ENCODE measurements at places on chromosomes 1 and 21.

DNA sequence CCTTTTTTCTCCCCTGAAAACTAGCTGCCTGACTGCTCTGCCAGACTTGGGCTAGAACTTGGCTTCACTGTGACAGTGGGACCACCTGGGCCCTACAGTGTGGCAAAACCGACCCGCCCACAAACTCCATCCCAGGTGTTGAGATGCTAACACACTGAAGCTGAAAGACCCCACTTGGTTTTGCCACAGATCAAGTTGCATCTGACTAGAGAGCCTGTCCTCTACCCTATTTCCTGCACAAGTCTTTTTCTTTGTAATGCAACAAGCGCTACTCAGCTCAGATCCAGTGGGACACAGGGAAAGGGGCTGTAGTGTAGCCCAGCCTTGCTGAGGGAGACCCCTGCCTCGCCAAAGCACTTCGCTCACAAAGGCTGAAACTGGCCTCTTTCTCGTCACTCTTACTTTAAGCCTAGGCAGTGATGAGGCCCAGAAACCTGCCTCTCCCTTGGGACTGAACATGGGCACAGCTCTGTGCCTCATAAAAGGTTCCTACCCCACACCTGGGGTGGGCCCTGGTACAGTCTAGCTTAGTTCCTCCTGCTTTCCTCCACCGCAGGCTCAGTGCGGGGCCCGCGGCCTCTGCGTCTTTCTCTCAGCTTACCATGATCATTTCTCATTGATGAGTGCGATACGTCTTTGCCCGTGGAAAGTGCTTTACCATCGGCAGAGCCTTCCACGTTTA lies 9.7 kb downstream of the ALPL start:
- DNase-seq = no peak

- DNase-seq = peak; percentile 9
Measured at GRCh38 chr1:93672069-93672468, 9.6 kb downstream of the BCAR3 start.

GRCh38 chr1:248839168-248839555 lies 1.1 kb downstream of the ZNF672 start:
- DNase-seq = peak; percentile 68

GRCh38 chr21:29359718-29360117 lies 61.0 kb downstream of the BACH1 start:
- DNase-seq = no peak

DNA sequence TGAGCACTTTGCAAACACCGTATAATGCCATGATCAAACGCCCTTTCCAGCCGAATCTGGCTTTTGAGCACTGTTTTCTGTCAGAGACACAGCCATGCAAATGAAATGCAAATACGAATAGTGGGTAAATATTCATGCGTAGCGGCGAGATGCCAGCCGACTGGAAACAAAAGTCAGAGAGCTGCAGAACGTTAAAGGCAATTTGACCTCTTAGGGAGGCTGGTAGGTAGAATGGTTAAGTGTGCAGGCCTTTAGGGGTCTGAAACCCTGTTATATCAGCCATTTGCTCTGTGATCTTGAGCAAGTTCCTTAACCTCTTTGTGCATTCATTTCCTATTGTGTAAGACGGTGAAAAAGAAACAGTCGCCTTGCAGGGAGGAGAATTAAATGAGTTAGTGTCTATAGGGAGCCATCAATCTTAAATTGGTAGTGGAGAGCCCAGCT lies 6.5 kb upstream of the SDHB start:
- no peak for DNase-seq

GRCh38 chr21:33848249-33848953 lies 67.2 kb downstream of the ATP5PO start:
- DNase-seq = peak; percentile 97

DNA sequence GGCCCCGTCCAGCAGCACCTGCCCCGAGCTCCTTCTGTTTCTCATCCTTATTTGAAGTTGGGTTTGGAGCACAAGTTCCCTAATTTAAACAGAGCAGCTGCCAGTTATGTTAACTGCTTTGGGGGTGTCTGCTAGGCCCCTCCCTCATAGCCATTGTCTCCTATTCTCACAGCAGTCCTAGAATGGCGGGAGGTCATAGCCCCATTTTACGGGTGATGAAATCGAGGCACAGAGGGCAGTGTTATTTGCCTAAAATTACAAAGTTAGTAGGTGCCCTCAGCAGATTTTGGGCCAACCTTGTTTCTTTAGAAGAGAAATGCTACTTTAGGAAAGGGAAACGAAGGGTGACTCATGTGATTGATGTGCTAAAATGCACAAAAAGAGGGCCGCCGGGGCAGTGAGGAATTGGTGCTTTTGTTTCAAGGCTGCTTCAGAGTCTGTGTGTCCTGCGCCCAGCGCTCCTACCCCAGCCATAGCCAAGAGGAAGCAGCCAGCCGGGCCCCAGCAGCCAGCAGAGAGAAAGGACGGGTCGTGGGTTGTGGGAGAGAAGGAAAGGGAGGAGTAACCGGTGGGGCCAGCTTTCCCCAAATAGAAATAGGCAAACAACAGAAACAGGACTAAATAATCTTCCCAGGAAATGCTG lies 13.0 kb downstream of the VANGL1 start:
- no peak for DNase-seq

DNA sequence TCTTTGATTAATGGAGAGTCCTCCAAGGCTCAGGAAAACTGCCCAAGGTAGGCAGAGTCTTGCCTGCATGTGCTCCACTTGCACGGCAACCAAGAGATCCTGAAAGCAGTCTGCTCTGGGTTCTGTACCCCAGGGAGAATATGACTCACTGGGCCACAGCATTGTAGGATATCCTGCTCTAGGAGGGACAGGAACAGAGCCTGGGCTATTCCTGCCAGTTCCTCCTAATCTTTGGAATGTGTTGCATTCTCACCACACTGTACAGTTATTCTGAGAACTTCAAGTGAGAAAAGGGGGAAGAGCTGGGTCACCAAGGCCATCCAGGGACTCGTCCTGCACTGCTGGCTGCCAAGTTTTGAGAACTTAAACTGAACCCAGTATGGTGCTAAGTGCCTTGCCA lies 278.5 kb downstream of the MATN1 start:
- DNase-seq = no peak

GRCh38 chr1:179706339-179706941 lies 36.7 kb upstream of the FAM163A start:
- peak; percentile 71 for DNase-seq

- peak; percentile 57 for DNase-seq
Measured at GRCh38 chr21:17370916-17371315, 141.9 kb upstream of the CXADR start.

GRCh38 chr1:38190983-38191382 lies 144.4 kb upstream of the POU3F1 start:
- peak; percentile 3 for DNase-seq

- no peak for DNase-seq
Measured at GRCh38 chr1:107807405-107807804, 157.6 kb downstream of the VAV3 start.

DNA sequence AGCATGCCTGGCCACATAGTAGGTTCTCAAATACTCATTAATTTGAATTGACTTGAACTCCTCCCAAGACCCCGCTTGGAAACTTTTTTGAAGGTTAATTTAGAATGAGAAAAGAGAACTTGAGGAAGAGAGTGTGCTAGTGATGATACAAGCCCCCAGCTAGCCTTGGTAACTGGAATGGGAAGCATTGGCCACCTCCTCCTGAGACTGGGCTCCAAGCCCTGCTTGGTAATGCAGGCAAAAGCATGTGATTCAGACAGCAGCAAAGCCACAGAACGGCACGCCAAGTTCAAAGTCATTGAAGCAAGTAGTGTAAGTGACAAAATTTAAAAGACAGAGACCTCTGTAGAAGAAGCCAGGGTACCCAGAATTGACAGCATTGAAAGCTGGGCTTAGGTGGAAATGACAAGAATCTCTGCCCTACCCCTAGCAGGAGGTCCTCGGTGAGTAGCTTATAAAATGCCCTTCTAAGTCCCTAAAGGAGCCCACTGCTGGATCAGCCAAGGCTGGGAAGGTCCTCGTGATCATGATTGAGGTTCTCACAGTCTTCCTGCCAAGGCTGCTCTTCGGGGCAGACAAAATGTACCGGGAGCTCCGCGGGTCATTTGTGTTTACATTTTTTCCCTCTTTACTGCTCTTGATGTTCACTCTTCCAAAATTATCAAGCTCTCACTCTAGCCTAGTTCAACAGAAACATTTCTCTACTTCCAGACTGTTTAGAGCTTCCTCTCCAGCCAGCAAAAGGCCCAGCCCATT lies 99.4 kb downstream of the TSEN15 start:
- no peak for DNase-seq

- DNase-seq = no peak
Measured at GRCh38 chr1:42759114-42759513, 7.7 kb downstream of the P3H1 start.

GRCh38 chr1:193525917-193526710 lies 339.7 kb upstream of the B3GALT2 start:
- DNase-seq = no peak

GRCh38 chr1:74107394-74107793 lies 90.6 kb downstream of the LRRIQ3 start:
- no peak for DNase-seq

- no peak for DNase-seq
Measured at GRCh38 chr1:67918067-67918466, 84.8 kb upstream of the GNG12 start.

DNA sequence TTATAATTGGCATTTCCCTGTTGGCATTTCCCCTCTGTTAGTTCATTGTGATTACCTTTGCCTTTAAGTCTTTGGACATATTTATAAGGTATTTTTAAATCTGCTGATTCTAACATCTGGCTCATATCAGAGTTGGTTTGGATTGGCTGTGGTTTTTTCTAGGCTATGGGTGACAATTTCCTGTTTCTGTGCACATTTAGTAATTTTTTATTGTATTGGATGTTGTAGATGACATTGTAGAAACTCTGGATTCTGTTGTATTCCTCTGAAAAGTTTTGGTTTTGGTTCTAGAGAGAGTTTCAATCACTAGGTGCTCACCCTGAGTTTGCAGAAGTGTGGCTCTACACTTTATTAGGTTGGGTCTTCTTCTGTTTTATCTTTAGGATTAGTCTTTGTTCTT lies 110.1 kb upstream of the ARHGEF16 start:
- DNase-seq = no peak

DNA sequence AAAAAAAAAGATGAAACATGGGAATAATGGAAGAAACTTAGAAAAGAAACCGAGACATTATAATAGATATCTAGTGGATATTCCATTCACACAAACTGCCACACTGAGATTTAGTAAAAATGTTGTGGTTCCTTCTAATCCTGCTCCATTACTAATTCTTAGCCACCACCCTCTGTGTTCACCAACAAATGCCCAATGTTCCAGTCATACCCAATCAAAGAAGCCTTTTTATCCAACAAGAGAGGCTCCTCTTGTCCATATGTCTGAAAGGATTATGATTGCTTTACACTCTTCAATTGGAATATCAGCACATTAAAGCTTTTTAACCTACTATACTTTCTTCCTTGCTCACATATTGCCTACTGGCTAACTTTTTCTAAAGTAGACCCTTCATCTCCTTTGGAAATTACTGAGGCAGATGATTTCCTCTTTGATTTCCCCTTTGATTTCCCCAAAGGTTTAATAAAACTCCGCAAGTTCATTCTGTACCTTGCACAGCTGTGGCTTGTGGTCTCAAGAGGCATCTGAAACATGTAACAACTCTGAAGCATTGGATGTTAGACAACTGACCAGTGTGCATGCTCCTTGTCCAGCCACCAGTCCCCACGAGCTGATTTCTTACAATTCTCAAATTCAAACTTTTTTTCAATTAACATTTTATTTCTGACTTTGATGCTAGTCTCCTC lies 305.6 kb upstream of the LYPLAL1 start:
- DNase-seq = no peak

GRCh38 chr1:10022656-10023055 lies 10.1 kb upstream of the UBE4B start:
- no peak for DNase-seq

- DNase-seq = peak; percentile 21
Measured at GRCh38 chr1:25197235-25197975, 34.9 kb downstream of the SYF2 start.

DNA sequence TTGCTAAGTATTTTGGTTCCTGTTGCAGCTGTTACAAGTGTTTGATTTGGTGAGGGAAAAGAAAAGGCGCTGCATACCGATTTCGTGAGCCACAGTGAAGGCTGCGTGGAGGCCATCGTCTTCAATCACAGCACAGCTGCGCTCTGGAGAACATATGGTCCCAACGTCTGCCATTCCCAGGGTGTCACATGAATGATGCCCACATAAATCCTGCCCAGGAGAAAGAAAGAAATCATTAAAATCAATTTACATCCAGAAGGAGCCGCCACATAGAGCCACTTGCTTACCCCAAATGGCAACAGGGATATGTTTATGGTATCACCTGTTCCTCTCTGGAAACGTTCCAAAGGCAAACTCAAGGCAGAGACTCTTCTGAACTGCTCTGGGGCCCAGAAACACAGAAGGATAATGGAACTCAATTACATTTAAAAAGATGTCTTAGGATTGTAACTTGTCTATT lies 12.2 kb downstream of the ADAMTS5 start:
- DNase-seq = no peak

DNA sequence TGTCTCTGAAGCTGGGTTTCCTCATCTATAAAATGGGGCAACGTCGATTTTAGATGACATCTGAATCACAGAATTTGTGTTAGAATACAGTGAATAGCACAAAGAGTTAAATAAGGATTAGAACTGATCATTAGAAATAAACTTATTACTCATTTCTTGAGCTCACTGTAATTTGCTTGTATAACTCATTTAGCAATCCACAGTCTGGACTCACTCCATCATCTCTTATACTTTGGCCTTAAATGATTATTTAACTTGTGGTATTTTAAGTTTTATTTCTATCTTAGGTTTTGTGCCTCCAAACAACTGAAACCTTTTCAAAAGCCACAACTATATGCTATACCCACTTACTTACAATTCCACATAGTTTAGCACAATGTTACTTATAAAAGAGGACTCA lies 128.0 kb downstream of the CDC42BPA start:
- DNase-seq = no peak

DNA sequence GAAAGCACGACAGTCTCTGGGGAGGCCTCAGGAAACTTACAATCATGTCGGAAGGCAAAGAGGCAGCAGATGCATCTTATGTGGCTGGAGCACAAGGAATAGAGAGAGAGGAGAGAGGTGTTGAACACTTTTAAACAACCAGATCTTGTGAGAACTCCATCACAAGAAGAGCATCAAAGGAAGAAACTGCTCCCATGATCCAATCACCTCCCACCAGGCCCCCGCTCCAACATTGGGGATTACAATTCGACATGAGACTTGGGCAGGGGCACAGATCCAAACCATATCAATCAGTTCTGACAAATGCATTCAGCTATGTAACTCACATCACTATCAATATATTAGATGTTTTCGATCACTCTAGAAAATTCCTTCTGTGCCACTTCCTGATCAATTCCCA lies 37.6 kb downstream of the ETS2 start:
- DNase-seq = no peak

Data from NCI-H69 (cell line).